ENCODE measurements at places on chromosomes 7 and 10.

GRCh38 chr10:93742633-93743349 lies 14.9 kb upstream of the LGI1 start:
- no peak for DNase-seq
- H3K27ac ChIP-seq, result no peak overlapping the region
- no peaks in the 10 kb centered on the region for H3K36me3 ChIP-seq
- H3K4me1 ChIP-seq, result no peaks in the 10 kb centered on the region
- H3K4me3 ChIP-seq, result no peak overlapping the region
- peaks cover 3% of the 10 kb centered on the region for H3K27me3 ChIP-seq

DNA sequence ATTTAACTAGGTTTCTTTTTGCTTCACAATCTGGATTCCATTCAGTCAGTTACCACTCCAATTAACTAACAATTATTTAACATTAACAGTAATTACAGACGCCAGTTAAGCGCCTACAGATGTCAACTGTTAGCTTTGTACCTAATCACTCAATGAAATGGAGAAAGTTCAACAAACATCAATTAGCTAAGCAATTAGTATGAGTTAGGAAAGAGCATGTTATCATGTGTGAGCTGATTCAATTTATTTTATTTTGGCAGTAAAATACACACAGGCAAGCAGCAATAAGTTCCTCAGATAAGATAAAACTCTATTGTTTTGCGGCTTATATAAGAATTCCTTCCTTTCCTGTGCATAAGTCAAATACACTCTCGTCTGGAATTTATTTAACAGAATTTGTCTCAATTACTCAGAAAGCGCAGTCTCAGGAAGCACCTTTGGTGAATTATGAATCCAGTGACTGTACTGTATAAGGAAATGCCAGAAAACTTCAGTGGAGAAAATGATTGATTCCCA lies 427.1 kb upstream of the GALNT17 start:
- no peak overlapping the region for H3K4me3 ChIP-seq
- DNase-seq, result no peak
- no peak overlapping the region for H3K27ac ChIP-seq
- no peaks in the 10 kb centered on the region for H3K27me3 ChIP-seq
- H3K4me1 ChIP-seq, result peaks cover 9% of the 10 kb centered on the region

DNA sequence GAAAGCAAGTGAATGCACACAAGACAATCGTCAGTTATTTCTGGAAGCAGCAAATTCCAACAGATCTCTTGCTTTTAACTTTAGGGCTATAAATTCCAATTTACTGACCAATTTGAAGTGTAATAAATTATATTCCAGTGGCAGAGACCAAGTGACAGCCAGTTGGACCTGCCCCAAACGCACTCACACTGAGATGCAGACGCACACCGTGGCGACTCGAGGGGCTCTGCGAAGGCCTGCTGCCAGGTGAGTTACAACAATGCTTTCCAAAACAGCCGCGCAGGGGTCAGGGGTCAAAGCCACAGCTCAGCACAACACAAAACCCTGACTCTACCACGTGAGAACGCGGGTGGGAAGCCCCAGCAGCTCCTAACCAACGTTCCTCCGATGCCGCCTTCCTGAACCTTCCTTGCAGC lies 97.4 kb downstream of the ZRANB1 start:
- H3K4me1 ChIP-seq, result no peaks in the 10 kb centered on the region
- DNase-seq, result no peak
- no peaks in the 10 kb centered on the region for H3K27me3 ChIP-seq
- H3K27ac ChIP-seq, result no peak overlapping the region
- no peak overlapping the region for H3K4me3 ChIP-seq

GRCh38 chr10:104472505-104472904 lies 118.9 kb downstream of the CFAP58 start:
- no peak overlapping the region for H3K27ac ChIP-seq
- H3K36me3 ChIP-seq, result no peaks in the 10 kb centered on the region
- H3K4me1 ChIP-seq, result no peaks in the 10 kb centered on the region
- H3K27me3 ChIP-seq, result no peaks in the 10 kb centered on the region
- H3K4me3 ChIP-seq, result no peak overlapping the region
- DNase-seq, result no peak

- no peak overlapping the region for H3K27ac ChIP-seq
- H3K27me3 ChIP-seq, result no peaks in the 10 kb centered on the region
- no peaks in the 10 kb centered on the region for H3K36me3 ChIP-seq
- DNase-seq, result no peak
- no peak overlapping the region for H3K4me3 ChIP-seq
Measured at GRCh38 chr10:71971311-71971731, 7.1 kb downstream of the CHST3 start.

DNA sequence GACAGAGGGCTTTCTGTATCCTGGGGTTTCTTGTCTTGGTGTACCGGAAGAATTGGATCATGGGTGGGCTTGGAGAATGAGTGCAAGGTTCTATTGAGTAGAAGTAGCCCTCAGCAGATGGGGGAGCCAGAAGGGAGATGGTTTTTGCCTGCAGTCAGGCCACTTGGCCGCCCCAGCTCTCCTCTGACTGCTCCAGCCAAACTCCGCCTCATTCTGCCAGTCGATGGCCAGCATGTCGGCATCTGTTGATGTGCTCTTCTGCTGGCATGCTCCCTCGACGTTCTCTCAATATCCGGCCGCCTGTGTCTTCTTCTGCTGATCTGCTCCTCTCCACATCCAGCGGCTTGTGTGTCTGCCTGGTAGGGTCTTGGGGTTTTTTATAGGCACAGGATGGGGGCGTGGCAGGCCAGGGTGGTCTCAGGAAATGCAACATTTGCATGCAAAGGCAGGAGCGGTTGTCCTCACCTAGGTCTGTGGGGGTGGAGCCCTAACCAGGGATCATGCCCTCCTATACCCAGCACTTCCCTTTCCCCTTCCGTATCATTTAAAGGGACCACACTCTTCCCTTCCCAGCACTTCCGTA lies 40.2 kb upstream of the TNS3 start:
- DNase-seq, result no peak
- H3K27ac ChIP-seq, result no peak overlapping the region
- H3K4me1 ChIP-seq, result no peaks in the 10 kb centered on the region
- no peak overlapping the region for H3K4me3 ChIP-seq
- no peaks in the 10 kb centered on the region for H3K36me3 ChIP-seq

DNA sequence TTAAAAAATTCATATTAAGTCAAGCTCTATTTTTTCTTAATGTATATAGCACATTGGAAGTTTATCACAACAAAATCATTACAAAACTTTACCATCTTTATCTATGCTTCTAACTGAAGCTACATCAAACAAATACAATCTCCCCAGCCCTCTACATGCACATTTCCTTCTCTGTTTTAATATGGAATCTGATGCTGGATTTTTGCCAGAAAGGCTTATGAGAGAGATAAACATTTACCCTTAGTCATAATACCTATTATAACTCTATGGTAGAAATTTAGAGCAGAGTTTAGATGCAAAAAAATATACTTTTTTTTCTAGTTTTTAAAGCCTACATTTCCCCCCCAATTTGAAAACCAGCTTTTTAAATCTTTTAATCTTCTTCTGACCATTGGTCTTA lies 1198.6 kb downstream of the GATA3 start:
- no peaks in the 10 kb centered on the region for H3K36me3 ChIP-seq
- no peak overlapping the region for H3K27ac ChIP-seq

DNA sequence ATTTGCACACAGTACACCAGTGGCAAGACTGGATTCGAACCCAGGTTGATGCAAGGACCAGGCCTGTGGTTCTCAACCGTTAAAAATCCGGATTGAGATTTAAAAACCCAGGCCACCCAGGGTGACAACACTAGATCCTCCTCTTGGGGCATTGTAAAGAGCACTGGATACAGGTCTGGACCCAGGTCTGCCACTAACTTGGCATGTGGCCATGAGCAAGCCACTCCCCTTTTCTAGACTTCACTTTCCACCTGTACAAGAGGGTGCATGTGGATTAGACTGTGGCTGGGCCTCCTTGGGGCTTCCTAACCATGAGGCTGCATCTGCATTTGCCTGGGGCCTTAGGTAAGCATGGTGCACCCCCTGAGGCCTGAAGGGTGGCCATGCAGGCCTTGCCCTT lies 21.7 kb upstream of the SLC29A3 start:
- no peaks in the 10 kb centered on the region for H3K27me3 ChIP-seq
- H3K4me1 ChIP-seq, result no peaks in the 10 kb centered on the region
- H3K4me3 ChIP-seq, result no peak overlapping the region
- DNase-seq, result no peak

DNA sequence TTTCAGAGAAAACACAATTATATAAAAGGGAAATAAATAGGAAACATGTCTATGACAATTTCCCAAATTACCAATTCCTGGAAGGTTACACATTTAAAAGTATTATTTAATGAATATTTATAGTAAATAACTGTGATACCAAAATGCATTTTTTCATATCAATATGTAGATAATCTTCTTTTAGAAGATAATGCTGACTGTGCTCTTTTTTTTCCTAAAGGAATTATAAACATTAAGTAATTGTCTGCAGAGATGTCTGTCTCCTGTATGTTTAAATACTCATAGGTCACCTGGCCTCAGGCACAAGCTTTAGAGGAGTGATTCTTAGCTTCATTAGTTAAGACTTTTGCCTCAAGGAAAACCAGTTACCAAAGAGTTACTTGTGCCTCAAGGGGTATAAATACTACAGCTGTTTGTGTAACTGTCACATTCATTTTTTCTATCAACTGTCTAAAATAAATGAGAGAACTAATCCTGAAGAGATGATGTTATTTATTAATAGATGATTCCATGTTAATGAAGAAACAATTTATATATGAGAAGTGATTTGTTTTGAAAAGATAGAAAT lies 77.1 kb downstream of the DNAJC1 start:
- no peaks in the 10 kb centered on the region for H3K4me1 ChIP-seq
- DNase-seq, result no peak
- H3K27me3 ChIP-seq, result no peaks in the 10 kb centered on the region
- no peaks in the 10 kb centered on the region for H3K36me3 ChIP-seq
- no peak overlapping the region for H3K27ac ChIP-seq
- no peak overlapping the region for H3K4me3 ChIP-seq

GRCh38 chr7:129210989-129211312 lies 13.9 kb upstream of the AHCYL2 start:
- H3K4me3 ChIP-seq, result no peak overlapping the region
- no peaks in the 10 kb centered on the region for H3K27me3 ChIP-seq
- no peak overlapping the region for H3K27ac ChIP-seq
- H3K4me1 ChIP-seq, result no peaks in the 10 kb centered on the region
- no peaks in the 10 kb centered on the region for H3K36me3 ChIP-seq

DNA sequence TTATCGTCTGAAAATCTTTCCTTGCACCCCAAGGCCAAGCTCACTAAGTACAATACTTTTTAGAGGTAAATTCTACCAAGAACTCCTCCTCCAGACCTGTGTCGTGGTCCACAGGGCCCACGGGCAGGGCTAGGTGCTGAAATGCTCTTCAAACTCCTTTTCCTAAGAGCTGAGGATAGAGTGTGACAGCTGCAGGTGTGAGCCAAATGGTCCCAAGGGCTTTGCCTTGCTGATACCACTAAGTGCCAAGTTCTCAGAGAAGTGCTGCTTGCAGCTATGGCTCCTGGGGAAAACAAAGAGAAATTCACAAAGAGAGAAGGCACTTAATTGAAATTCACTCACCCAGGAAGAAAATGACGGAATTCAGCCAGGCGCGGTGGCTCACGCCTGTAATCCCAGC lies 868.9 kb upstream of the AUTS2 start:
- no peak for DNase-seq
- H3K4me1 ChIP-seq, result no peaks in the 10 kb centered on the region
- no peaks in the 10 kb centered on the region for H3K36me3 ChIP-seq
- no peaks in the 10 kb centered on the region for H3K27me3 ChIP-seq
- no peak overlapping the region for H3K4me3 ChIP-seq

- no peaks in the 10 kb centered on the region for H3K27me3 ChIP-seq
- no peak overlapping the region for H3K4me3 ChIP-seq
- H3K36me3 ChIP-seq, result no peaks in the 10 kb centered on the region
- no peak for DNase-seq
Measured at GRCh38 chr7:78134256-78134655, 335.7 kb downstream of the PHTF2 start.

DNA sequence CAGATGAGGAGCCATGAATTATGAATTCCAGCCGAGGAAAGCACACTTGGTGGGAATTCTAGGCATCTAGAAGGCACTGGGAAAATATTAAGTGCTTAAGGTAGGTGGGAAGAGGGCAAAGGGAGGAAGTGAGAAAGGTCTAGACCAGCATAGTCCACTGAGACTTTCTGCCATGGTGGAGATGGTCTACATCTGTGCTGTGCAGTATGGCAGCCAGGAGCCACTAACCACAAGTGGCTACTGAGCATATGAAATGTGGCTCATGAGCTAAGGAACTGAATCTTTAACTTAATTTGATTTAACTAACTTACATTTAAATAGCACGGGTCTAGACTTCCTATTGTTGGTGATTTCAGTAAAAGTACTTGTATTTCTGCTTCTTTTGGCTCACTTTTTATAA lies 82.5 kb upstream of the SEM1 start:
- no peak overlapping the region for H3K27ac ChIP-seq
- H3K36me3 ChIP-seq, result no peaks in the 10 kb centered on the region
- H3K4me1 ChIP-seq, result no peaks in the 10 kb centered on the region
- H3K4me3 ChIP-seq, result no peak overlapping the region
- no peak for DNase-seq

GRCh38 chr7:112781558-112781957 lies 8.6 kb downstream of the TMEM168 start:
- no peak for DNase-seq
- no peaks in the 10 kb centered on the region for H3K27me3 ChIP-seq
- H3K27ac ChIP-seq, result no peak overlapping the region
- peaks cover 4% of the 10 kb centered on the region for H3K4me1 ChIP-seq
- peaks cover 16% of the 10 kb centered on the region for H3K36me3 ChIP-seq
- H3K4me3 ChIP-seq, result no peak overlapping the region

DNA sequence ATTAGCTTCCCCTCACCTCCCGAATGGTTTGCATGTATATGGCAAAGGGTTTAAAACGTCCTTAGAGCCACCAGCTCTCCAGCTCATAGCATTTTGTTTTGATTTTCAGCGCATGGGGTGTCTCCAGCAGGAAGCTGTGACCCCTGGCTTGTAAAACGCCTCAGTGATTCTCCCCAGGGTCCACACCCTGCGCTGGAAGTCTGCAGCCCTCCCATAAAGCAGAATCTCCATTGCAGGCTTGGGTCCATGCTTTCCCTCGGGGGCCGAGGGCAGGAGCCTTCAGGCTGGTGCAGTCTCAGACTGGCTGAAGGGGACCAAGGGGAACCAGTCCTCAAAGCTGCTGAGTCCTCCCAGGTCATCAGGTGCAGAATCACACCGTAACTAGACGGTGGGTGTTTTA lies 109.7 kb downstream of the VIPR2 start:
- H3K4me1 ChIP-seq, result peaks cover 11% of the 10 kb centered on the region
- H3K36me3 ChIP-seq, result no peaks in the 10 kb centered on the region
- DNase-seq, result no peak
- H3K27me3 ChIP-seq, result no peaks in the 10 kb centered on the region

DNA sequence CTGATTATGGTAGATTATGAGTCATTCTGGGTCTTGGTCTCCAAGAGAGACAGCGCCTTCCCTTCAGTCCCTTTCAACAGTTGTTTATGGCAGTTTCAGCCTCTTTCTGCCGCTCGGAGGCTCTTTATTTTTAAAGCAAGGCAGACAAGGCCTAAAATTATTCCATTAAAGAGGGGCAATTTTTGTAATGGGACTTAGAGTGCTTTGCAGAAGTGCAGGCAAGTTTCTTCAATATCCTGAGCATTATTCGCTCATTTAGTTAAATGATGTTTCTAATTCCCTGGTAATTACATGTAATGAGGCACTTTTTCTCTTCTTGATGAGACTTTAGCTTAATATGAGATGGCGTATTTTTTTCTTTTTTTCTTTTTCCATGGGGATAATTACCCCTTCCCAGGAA lies 33.6 kb downstream of the BUB3 start:
- DNase-seq, result no peak
- H3K4me1 ChIP-seq, result no peaks in the 10 kb centered on the region
- H3K27me3 ChIP-seq, result no peaks in the 10 kb centered on the region
- H3K4me3 ChIP-seq, result no peak overlapping the region
- H3K27ac ChIP-seq, result no peak overlapping the region
